M059J (cell line): ENCODE measurements at places on chromosomes 12 and 14. TPM values are rescaled to one million over a fixed set of nuclear protein-coding genes. Genes with fewer than 3 reads are reported as not detected.

DNA sequence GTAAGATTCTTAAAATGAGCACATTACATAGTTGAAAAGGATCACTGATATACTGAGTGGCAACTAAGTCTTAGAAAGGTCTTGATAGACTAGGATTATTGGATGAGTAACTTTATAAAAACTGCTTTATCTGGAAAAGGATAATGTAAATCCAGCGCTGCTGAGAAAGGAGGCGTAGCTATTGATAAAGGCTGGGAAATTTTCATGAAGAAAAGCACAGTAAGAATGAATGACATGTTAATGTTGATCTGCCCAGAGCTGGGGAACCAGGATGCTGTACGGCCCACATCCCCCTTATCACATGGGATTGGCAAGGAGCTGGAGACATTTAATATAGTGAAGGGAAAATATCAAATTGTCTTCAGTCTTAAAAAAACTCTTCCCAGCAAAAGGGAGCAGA is 174.0 kb downstream of the APAF1 start:
- DNase-seq: no peak

DNA sequence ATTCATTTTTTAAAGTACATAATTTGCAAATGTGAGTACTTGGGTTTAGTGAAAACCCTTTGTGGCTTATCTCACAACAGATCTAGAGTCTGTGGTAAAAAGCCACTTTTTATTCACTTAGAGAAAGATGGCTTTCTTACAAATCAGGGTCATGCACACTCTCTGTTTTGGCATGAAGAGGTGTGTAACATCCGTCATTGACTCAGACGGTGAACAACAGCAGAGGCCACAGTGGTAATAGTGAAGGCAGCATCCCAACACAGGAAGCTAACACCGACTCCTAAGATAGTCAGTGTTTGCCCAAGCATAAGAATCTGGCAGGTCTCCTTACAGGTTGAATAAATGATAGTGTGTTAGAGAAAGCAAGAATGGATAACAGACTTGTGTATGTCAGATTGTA is 593.0 kb downstream of the SOX5 start:
- DNase-seq: peak; percentile 4

DNA sequence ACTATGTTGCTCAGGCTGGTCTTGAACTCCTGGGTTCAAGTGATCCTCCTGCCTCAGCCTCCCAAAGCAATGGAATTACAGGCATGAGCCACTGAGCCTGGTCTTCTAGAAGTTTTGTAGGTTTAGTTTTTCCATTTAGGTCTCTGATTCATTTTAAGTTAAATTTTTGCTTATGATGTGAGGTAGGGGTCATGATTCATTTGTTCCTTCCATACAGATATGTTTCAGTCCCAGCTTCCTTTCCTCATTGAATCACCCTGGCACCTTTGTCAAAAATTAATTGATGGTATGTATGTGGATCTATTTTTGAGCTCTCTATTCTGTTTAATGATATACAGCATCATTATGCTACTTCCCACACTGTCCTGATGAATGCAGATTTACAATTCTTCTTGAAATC is 25.6 kb upstream of the CABP1 start:
- DNase-seq: no peak

GRCh38 chr14:74616507-74616906 is 4.5 kb upstream of the LTBP2 start:
- peak; percentile 90 for DNase-seq

- no peak for DNase-seq
These were observed 26.9 kb upstream of the ANKLE2 start for GRCh38 chr12:132788375-132789098.

GRCh38 chr14:22491683-22492621 is 97.1 kb downstream of the DAD1 start:
- no peak for DNase-seq

- DNase-seq: no peak
These were observed 85.3 kb downstream of the FBXW8 start for GRCh38 chr12:116996093-116996492.

DNA sequence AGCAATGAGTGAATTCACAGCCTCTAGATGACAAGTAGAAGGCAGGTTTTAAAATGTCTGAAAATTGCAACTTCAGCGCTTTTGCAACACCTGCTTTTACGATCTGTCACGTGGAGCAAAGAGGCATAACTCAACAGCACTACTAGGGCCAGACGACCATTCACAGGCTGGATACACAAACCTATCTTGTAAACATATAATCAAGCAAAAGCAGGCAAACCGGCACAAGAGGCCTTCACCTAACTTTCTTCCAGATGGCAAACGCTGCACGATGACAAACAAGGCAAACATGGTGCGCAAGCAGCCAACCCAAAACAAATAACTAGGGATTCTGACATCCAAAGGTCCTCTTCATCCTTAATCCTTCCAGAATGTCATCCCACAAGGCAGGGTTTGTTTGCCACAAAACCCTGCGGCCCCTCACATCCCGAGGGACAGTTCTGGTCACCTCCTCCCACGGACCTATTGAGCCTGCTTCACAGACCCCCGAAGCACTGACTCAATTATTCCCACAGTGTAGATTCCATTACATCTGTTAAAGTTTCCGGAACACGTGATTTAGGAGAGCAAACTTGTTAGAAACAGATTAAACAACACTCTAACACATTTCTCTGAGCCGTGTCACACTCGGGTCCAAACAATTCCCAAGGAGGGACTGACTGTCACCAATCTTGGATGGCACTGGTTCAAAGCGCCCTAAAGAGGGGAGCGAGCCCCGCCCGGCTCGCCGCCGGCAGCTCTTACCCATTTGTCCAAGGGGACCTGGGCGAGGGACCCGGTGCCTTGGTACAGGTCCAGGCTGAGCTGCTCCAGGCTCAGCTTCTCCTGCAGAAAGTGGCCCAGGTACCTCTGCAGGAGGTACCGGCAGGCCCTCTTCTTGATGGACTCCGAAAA is 823 bp downstream of the ATG2B start:
- DNase-seq: peak; percentile 41

DNA sequence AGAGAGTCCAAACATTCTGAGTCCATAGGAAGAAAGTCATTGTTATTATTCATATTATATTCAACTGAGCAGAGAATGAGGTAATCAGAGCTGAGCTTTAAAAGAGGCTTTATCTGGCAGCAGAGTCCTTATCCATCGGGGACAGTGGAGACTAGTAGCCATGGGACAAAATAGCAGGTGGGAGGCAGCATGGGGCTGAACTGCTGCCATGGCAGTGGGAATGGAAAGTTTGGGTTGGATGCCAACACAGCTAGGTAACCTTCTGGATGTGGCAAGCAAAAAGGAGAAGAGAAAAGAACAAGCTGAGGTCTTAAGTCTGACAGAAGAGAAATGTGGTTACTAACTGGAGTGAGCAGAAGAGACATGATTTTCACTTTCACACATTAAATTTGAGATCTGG is 71.0 kb upstream of the CDKN3 start:
- no peak for DNase-seq

- no peak for DNase-seq
These were observed 34.7 kb upstream of the YY1 start for GRCh38 chr14:100203962-100204834.

DNA sequence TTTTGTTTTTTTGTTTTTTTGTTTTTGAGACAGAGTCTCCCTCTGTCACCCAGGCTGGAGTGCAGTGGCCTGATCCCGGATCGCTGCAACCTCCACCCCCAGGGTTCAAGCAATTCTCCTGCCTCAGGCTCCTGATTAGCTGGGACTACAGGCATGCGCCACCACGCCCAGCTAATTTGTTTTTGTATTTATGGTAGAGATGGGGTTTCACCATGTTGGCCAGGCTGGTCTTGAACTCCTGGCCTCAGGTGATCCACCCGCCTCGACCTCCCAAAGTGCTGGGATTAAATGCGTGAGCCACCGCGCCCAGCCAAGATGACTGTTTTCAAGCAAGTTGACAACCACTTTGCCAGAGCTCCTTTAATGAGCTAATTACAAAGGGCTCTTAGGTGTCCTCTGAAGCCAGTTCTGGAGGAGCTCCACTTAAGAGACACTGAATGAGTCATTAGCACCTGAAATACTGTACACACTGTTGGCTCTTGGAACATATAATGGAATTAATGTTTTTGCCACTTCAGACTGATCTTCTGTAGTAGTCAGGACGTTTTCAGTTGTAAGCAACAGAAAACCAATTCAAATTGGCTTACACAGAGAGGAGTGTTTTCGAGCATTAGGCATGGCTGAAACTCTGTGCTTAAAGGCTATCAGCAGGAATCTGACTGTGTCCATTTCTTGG is 55.4 kb upstream of the MED13L start:
- DNase-seq: peak; percentile 11

- DNase-seq: no peak
These were observed 10.0 kb downstream of the NYNRIN start for GRCh38 chr14:24408764-24409163.

ATF1 gene
- total RNA-seq: 21.2 and 33.8 TPM in 2 replicates

AGAP2 gene
- 0.07 TPM in 1 of 2 replicates, not detected in the other for total RNA-seq

SLC24A4 gene
- total RNA-seq: 0.02 TPM in 1 of 2 replicates, not detected in the other

RAD9B gene
- total RNA-seq: 0.47 and 1.1 TPM in 2 replicates

KRT6B gene
- total RNA-seq: not detected in 2 replicates

CLEC2B gene
- 34.4 and 45.5 TPM in 2 replicates for total RNA-seq
